Immature natural killer cell (primary cell): ENCODE measurements at places on chromosomes 7 and 10. TPM values are rescaled to one million over a fixed set of nuclear protein-coding genes. Genes with fewer than 3 reads are reported as not detected.

DNA sequence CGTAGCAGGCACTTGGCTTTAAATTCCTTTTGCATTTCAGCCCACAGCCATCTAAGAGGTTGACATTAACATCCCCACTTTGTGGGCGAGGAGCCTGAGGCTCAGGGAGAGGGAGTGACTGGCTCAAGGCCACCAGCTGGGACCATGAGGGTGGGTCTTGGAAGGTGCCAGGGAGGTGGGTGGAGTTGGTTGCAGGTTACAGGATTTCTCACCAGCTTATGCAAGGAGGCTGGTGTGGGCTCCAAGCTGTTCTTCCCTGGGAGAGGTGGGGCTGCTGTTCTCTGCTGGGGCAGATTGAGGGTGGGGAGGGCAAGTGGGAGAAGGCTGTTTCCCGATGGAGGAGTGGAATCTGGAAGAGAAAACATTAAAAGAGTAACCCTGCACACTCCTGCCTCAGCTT, 14.1 kb upstream of the C10orf95 start:
- DNase-seq = no peak

DEPP1 gene
- polyA plus RNA-seq = not detected

DNA sequence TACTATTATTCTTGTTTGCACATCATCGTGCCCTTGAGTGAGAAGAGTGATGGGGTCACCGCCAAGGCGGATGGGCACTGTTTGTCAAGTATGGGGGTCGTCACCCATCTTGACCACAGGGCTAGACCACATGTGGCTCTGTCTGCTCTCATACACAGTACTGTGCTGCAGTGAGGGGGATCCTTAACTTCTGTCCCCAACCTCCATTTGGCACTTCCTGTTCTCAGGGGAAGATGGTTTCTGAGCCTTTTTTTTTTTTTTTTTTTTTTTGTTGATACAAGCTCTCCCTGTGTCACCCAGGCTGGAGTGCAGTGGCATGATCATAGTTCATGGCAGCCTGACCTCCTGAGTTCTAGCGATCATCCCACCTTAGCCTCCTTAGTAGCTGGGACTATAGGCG, 13.6 kb downstream of the WBP1L start:
- DNase-seq = no peak

GRCh38 chr7:108181073-108181985, 51.2 kb upstream of the LAMB4 start:
- peak; percentile 8 for DNase-seq

- no peak for DNase-seq
Observed at GRCh38 chr10:101189461-101190401, 39.5 kb downstream of the LBX1 start.

- DNase-seq = no peak
Observed at GRCh38 chr7:5404421-5404826, 19.2 kb downstream of the TNRC18 start.

CFAP69 gene
- not detected for polyA plus RNA-seq

DNA sequence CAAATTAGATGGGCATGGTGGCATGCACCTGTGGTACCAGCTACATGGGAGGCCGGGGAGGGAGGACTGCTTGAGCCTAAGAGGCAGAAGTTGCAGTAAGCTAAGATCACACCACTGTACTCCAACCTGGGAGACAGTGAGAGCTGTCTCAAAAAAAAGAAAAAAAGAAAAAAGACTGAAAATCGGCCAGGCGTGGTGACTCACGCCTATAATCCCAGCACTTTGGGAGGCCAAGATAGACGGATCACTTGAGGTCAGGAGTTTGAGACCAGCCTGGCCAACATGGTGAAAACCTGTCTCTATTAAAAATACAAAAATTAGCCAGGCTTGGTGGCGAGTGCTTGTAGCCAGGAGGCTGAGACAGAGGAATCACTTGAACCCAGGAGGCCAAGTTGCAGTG, 11.9 kb downstream of the RNF216 start:
- DNase-seq = no peak

DNA sequence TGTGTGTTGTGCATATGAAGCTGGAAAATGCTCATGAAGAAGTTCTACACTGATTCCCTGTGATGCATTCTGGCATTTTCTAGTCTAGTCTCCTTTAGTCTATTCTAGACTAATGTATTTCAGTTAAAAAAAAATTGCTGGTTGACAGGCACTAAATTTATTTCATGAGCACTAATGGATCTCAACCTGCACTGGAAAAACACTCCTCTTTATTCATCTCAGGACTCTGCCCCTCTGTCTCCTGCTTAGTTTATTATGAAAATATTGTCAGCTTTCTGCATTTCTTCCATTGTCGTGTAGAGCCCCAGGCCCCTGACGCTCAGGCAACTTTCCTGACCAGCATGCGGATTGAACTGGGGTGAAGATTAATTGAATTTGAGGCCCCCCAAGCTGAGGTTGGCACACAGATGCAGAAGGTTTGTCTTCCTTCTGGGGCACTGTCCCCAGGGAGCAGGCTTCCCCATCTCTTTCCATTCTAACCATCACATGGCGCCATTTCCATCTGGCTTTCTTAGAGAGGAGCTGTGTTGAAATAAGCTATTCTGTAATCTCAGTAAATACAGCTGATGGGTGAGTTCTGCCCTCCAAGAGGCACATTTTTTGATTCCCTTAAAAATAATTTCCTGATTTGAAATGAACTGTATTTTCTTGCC, 128.7 kb downstream of the INSYN2A start:
- no peak for DNase-seq

DNA sequence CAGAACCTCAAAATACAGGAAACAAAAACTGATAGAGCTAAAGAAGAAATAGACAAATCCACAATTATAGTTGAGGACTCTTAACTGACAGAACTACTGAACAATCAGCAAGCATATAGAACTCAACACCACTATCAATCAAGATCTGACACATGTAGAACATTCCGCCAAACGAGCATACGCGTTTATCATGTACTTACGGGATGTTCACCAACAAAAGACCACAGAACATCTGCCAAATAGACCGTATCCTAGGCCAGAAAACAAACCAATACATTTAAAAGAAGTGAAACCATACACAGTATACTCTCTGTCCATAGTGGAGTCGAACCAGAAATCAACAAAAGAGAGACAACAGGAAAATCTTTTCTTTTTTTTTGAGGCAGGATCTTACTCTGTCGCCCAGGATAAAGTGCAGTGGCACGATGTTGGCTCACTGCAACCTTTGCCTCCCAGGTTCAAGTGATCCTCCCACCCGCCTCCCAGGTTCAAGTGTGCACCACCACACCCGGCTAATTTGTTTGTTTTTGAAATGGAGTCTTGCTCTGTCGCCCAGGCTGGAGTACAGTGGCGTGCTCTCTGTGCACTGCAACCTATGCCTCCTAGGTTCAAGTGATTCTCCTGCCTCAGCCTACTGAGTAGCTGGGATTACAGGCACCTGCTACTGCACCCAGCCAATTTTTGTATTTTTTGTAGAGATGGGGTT, 5.1 kb downstream of the GNA12 start:
- DNase-seq = no peak

- DNase-seq = no peak
Observed at GRCh38 chr10:86703176-86703575, 34.9 kb downstream of the LDB3 start.

GRCh38 chr7:144473908-144474307, 70.4 kb upstream of the NOBOX start:
- DNase-seq = no peak

TDRD1 gene
- polyA plus RNA-seq = not detected

DNA sequence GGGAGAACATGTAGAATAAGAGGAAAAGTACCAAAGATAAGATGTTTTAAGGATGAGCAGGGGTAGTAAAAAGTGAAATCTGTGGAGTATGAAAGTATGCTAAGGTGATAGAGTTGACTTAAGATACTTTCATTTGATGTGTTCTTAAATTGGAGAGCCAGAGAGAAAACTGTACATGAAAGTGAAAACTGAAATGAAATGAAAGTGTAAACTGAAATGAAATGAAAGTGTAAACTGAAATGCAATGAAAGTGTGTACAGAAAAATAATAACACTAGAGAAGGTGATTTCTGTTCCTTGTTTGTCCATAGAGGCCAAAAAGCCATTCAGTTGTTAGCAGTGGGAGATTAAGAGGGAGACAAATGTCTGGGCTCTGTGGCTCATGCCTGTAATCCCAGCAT, 17.5 kb downstream of the AHR start:
- DNase-seq = no peak

CLCN1 gene
- 0.07 TPM for polyA plus RNA-seq

TSPAN15 gene
- 0.39 TPM for polyA plus RNA-seq

GRCh38 chr7:28258240-28258639, 77.6 kb upstream of the JAZF1 start:
- no peak for DNase-seq

- no peak for DNase-seq
Observed at GRCh38 chr7:145143685-145144084, 307.8 kb upstream of the TPK1 start.

DNA sequence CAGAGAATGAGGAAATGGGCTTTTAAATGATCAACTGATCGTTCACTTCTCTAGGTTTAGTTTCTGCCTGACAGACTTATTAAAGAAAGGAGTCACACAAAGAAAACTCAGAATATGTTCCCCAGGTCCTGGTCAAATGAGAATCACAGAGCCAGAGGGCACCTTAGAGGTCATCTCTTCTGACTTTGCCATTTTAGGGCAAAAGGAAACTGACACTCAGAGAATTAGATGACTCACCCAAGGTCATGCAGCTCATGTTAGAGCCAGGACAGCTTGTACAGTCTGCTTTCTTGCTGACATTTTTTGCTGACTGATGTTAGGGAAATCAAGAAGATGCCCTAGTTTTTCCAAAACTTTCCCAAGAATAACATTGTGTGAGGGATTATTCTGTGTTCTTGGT, 312.7 kb upstream of the SP8 start:
- DNase-seq = no peak

DNA sequence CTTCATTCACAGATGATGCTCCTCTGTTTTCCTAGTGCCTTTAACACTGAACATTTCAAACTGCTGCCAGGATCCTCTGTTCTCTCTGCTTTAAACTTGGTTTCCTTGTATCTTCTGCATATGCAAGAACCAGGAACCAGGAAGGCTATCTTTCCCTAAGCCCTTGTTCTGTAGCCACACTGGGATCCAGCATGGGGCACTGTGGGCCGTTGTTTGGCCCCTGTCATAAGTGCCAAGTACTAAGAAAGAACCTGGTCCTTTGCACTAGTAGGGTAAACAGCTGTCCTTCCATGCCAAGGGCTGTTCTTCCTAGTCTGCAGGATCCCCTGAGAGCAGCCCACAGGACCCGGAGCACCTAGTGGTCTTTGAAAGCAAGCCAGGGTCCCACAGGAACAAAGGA, 49.0 kb upstream of the TRIM8 start:
- DNase-seq = no peak

GRCh38 chr10:113985297-113985844, 58.3 kb upstream of the ADRB1 start:
- no peak for DNase-seq

DNA sequence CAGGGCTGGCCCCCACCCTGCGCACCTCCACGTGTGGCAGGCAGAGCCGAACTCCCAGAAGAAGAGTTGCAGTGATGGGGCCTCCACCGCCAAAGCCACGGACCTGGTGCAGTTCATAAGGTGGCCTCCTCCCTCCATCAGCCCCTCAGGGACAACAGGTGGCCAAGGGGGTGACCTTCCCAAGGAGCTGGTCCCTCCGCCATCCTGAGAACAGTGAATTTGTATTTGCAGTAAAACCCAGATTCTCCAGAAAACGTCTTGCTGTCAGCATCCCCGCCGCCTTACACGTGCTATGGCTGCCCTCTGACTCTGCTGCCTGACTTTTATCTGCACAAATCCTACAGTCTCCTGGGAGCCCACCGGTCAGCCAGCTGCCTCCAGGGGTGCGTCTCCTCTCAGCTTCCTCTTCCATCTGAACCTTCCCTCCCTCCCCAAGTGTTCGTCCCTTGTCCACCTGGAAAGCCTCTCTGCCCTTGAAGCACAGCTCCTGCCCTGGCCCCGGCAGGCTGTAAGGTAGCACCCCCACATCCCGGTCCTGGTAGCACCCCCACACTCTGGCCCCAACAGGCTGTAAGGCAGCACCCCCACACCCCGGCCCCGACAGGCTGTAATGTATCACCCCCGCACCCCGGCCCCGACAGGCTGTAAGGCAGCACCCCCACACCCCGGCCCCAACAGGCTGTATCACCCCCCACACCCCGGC, 311.8 kb downstream of the PTPRN2 start:
- no peak for DNase-seq

DNA sequence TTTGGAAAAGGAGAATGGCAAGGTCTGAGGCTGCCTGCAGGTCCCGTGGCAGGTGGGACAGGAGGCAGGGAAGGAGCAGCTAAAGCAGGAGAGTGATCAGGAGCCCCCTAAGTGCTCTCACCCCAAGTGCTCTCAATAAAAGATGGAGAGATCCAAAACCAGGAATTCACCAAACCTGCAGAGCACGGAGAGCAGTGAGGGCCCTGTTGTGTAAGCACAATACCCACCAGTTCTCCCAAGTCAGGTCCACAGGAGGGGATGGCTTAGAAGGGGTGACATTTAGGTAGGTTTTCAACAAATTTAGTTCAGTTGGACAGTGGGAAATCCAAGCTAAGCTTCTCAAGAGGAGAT, 40.8 kb downstream of the GNA12 start:
- no peak for DNase-seq

CYP17A1 gene
- polyA plus RNA-seq = not detected

NKX1-2 gene
- not detected for polyA plus RNA-seq

DNA sequence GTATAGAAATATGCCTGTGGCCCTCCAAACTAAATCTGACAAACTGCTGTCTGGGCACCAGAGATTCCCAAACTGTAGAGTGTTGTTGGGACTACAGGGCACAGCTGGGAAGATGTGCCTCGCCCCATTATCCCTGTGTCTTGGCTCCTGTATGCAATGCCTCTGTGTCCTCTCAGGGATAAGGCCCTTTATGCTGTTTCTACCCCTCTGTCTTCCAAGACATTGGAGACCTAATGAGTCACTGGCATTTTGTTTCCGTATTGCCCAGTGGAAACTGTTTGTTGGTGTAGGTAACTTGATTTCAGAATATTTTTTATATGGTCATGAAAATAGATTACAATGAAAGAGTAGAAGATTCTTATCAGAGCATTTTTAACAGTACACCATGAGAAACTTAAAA, 183.2 kb downstream of the GLI3 start:
- no peak for DNase-seq

DNA sequence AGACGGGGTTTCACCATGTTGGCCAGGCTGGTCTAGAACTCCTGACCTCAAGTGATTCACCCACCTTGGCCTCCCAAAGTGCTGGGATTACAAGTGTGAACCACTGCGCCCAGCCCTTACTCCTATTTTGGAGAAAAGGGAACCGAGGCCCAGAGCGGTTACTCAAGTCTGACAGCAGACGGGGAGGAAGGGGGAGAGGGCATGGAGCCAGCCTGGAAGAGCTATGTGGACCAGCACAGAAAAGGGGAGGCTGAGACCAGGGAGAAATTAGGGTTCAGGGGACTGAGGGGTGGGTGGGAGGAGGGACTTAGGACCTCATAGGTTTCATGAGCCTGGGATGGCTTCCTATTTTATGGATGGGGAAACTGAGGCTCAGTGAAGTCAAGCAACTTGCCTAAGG, 1.5 kb downstream of the SFRP5 start:
- DNase-seq = no peak

DNA sequence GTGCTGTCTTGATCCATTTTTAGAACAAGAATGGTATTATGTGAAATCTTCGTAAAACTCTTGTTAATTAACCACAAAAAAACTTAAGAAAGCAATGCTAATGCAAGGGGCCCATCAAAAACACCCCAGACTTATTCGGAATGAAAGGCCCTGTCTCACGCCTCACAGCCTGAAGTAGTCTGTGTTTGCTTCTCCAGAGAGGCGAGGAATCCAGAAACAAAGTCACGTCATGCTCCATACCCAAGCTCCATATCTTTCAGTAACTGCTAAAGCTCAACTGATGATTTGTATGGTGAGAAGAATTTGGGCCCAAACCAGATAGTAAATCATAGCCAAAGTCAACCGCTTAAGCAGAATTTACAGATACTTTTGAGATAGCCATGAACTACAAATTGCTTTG, 155.4 kb downstream of the ATE1 start:
- no peak for DNase-seq

MSS51 gene
- 0.38 TPM for polyA plus RNA-seq
